ENCODE measurements at places on chromosomes 2 and 18. TPM values are rescaled to one million over a fixed set of nuclear protein-coding genes. Genes with fewer than 3 reads are reported as not detected.
A peak's percentile ranks its signal among the peaks of the same experiment; 100 is the strongest.

DNA sequence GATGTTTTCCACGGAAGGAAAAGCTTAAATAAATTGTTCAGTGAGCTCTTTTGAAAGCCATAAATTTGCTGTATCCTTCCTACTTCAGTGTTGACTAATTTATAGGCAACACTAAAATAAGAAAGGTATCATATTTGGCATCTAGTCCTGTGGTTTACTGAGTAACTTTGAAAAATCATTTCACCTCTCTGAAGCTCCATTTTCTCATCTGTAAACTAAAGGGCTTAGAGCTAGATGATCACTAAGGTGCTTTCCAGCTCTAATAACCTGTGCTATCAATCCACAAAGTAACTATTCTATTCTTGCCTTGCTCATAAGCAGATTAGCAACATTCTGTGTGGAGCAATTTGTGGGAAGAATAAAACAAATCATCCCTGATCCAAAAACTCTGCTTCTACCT is 3.6 kb upstream of the MYOM1 start:
- DNase-seq: no peak

DNA sequence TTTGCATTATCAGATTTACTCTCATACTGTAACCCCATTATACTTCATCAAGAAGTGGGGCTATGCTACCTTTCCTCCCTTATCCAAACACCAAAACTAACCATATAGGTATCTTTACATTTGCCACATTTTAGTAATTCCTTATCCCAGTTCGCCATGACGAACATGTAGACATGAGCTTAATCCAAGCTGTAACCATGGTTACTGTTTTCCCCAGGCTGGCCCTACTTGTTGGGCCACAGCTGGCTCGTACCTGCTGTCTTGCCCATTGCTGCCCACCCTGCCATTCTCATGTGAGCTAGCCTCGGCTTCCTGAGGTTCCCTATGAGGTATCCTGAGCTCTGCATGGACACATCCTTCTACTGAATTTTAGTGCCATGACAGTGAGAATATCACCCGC is 117.7 kb downstream of the PARD3B start:
- no peak for DNase-seq

GRCh38 chr2:192741889-192742288 is 547.2 kb upstream of the TMEFF2 start:
- DNase-seq: no peak

Gene CPO
- polyA plus RNA-seq: not detected

DNA sequence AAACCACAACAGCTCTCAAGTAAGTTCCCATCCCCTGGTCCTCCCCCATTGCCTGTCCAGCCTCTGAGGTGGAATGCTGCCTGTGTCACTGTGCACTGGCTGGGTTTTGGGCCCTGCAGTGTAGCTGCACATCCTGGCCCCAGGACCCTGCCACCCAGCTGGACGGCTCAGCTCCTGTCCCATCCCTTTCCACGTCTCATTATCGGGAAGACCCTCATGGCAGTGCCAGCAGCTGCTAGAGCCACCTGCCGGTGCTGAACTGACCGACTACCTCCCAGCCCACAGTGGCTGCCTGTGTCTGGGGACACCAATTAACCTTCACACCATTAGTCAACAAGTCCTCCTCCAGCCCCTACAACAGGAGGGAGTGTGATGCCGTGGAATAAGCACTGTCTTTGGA is 31.9 kb downstream of the ADCY3 start:
- no peak for DNase-seq

- DNase-seq: no peak
Measured at GRCh38 chr2:121144111-121144510, 140.9 kb downstream of the TFCP2L1 start.

Gene LMAN1
- polyA plus RNA-seq: 130 TPM

GRCh38 chr2:71802556-71802955 is 345.1 kb downstream of the CYP26B1 start:
- DNase-seq: no peak

DNA sequence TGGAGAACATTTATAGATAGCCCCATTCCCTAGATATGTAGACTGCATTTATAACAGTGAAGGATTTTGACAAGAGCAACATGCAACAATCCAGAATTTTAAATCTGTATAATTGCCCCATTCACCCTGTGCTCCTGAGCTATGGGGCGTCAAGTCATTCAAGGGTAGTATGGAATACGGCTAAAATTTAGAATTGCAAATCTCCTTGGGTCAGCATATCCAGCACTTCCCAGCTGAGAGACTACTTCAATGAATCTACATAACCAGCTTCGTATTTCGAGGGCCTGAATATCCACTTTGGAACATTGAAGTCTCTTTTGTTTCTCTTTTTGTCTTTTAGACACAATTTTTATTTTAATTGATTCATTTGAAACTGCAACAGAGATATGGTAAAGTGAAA is 28.4 kb upstream of the ACVR1C start:
- DNase-seq: no peak

DNA sequence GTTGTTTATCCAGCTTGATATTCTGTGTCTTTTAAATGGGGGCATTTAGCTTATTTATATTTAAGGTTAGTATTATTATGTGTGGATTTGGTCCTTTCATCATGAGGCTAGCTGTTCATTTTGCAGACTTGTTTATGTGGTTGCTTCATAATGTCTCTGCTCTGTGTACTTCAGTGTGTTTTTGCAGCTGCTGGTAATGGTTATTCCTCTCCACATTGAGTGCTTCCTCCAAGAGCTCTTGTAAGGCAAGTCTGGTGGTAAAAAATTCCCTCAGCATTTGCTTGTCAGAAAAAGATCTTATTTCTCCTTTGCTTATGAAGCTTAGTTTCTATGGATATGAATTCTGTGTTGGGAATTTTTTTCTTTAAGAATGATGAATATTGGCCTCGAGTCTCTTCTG is 47.8 kb upstream of the NT5C1B start:
- no peak for DNase-seq

- DNase-seq: no peak
Measured at GRCh38 chr2:148303161-148303560, 282.3 kb downstream of the MBD5 start.

Gene HMSD
- polyA plus RNA-seq: 0.56 TPM

Gene CYS1
- polyA plus RNA-seq: 0.31 TPM

Gene MEP1B
- not detected for polyA plus RNA-seq

DNA sequence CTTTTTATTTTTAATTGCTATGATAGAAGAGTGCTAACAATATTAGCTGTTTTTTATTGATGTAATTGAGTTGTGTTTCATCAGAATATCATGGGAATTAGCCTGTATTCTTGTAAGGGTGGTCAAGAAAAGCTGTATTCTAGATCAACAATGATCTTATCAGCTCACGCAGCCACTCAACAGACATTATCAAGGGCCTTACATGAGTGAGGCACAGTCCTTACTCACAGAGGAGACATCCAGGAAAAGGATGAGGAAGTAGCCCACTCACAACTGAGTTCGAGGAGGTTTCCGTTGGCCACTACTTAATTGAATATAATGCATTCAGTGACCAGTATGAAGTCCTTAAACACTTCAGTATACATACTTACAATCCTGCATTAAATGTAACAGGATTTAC is 152.5 kb downstream of the AFF3 start:
- no peak for DNase-seq

GRCh38 chr2:60555066-60555782 is 1.8 kb upstream of the BCL11A start:
- DNase-seq: peak; percentile 75

GRCh38 chr2:205892665-205893259 is 193.2 kb downstream of the INO80D start:
- no peak for DNase-seq

Gene C2orf92
- polyA plus RNA-seq: 0.41 TPM

Data from fibroblast of lung (primary cell).